ENCODE measurements at places on chromosomes 7 and 10. TPM values are rescaled to one million over a fixed set of nuclear protein-coding genes. Genes with fewer than 3 reads are reported as not detected.

The C10orf105 gene
- not detected for total RNA-seq

The WNT16 gene
- not detected for total RNA-seq

The ZNF32 gene
- total RNA-seq, result 19.9 TPM

The FAM25G gene
- not detected for total RNA-seq

The CTAGE6 gene
- not detected for total RNA-seq

The BTBD16 gene
- not detected for total RNA-seq

The C10orf62 gene
- total RNA-seq, result not detected

The SEMA4G gene
- total RNA-seq, result 0.84 TPM

The JMJD1C gene
- total RNA-seq, result 86.7 TPM

The CAMK2B gene
- total RNA-seq, result 0.20 TPM

The COMTD1 gene
- total RNA-seq, result 18.9 TPM

The PNLIPRP3 gene
- not detected for total RNA-seq

The PCLO gene
- 0.33 TPM for total RNA-seq

The SSC4D gene
- 0.79 TPM for total RNA-seq

Measured in mammary microvascular endothelial cell (primary cell).